Activated CD4-positive, alpha-beta T cell treated with anti-CD3 and anti-CD28 coated beads, Interleukin-2, amount 50 U/mL, for 16 hours (primary cell): ENCODE measurements at places on chromosomes 4 and X.

- no peak for DNase-seq
These were observed 75.4 kb upstream of the FAT1 start for GRCh38 chr4:186798951-186799659.

DNA sequence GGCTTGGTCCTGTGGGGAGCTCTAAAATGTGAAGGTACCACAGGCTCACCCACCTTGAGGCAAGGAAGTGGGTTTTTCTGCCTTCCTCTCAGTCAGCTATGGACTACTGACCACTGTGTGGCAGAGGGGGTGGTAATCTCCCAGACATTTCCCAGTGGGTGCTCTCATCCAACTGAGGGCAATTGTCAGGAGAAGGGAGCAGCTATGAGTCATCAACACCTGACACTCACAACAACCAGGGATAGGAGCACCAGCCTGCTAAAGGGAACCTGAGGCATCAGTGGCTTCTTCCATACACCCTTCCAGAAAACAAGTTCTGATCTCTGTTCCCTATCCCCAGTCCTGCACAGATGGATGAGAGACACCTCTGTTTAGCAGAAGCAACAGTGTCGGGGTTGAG is 468.8 kb downstream of the BCOR start:
- DNase-seq: no peak

GRCh38 chr4:20882500-20882899 is 182.2 kb downstream of the PACRGL start:
- DNase-seq: no peak

DNA sequence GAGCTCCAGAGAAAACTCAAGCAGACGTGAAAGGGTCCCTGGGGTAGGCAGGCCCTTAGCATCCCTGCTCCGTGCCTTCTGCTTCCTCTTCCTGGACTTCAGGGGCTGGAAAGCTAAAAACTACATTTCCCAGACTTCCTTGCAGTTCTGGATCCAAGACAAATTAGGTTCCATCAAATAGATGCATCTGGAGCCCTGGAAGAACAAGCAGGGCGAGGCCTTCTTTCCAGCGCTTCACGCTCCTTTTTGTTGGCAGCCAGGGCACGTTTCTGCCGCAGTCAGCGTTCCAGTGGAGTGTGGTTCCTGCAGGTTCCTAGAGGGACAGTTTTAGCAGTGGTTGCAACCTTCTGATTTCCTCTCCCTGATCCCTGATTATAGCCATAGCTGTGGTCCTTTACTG is 53.6 kb upstream of the MSX1 start:
- DNase-seq: no peak

DNA sequence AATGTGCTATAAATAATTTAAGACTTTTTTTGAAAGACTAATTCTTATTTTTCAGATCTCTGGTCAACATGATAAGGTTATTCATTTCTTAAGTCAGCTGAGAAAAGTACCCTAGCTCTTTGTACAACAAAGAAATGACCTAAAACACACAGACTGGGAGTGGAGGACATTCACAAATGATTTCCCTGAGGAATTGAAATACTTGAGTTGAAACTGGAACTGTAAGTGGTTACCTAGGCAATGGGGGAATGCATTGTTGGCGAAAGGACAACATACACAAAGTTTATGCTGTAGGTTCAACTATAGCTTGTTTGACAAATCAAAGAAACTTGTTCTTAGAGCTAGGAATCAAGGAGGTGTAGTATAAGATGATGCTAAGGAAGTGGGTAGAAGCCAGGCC is 915.5 kb downstream of the FAT4 start:
- DNase-seq: no peak

DNA sequence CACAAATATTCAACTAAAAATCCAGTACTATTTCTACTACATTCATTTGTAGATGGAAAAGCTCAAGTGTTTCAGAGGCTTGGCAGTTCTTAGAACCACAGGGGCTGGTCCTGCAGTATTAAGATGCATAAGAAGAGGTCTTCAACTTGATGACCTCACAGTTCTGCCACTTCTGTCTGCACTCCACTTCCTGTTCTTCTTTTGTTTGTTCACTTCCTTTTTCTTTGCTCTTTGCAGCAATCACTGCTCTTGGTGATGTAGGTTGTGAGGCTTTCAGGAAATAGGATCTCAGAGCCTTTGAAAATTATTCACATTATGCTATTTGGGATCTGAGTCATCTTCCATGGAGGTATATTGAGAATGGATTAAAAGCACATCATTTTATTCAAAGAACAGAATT is 602.0 kb upstream of the CPEB2 start:
- no peak for DNase-seq

- no peak for DNase-seq
These were observed 206.3 kb upstream of the GATB start for GRCh38 chr4:151967074-151967473.

GRCh38 chr4:133149364-133149695 is 236 bp downstream of the PCDH10 start:
- no peak for DNase-seq

- DNase-seq: no peak
These were observed 102.7 kb downstream of the UCHL1 start for GRCh38 chr4:41359422-41359775.

GRCh38 chr4:52263607-52264006 is 212.5 kb downstream of the SPATA18 start:
- no peak for DNase-seq

GRCh38 chrX:37745835-37746217 is 34.0 kb upstream of the CYBB start:
- no peak for DNase-seq

- DNase-seq: peak; percentile 6
These were observed 102.9 kb upstream of the PAQR3 start for GRCh38 chr4:79042079-79042674.

- DNase-seq: no peak
These were observed 601.0 kb downstream of the TMA16 start for GRCh38 chr4:164095313-164096110.

DNA sequence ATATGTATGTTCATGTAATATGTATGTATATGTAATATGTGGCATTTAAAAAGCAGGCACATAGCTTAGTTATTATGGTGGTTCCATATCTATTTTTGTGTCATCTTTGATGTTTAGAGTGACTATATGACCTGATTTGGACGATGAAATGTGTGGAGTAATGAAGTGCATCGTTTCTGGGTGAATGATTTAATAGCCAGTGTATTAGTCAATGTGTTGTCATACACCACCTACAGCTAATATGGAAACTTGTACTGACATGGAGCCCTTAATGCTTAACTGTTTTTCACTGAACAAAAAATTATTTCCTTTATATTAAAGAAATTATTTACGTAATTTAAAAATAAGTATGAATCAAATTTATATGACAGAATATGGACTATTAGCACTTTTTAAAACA is 292.3 kb upstream of the FSTL5 start:
- no peak for DNase-seq

DNA sequence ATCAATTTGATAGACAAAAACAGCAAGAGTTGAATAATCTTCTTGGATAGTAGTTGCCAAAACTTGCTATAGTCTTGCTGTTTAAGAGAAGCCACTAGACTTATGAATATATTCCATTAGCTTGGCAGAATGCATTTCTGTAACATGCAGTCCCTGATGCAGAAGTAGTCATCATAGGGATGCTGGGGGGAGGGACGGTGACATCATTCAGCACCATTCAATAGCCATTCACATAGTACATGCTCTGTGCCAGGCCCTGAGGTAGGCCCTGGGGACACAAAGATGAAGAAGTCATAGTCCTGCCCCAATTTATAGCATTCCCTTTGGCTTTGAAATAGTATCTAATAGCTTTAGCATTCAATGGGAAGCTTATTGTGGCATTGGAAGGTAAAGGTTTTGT is 185.5 kb upstream of the AFF2 start:
- no peak for DNase-seq

DNA sequence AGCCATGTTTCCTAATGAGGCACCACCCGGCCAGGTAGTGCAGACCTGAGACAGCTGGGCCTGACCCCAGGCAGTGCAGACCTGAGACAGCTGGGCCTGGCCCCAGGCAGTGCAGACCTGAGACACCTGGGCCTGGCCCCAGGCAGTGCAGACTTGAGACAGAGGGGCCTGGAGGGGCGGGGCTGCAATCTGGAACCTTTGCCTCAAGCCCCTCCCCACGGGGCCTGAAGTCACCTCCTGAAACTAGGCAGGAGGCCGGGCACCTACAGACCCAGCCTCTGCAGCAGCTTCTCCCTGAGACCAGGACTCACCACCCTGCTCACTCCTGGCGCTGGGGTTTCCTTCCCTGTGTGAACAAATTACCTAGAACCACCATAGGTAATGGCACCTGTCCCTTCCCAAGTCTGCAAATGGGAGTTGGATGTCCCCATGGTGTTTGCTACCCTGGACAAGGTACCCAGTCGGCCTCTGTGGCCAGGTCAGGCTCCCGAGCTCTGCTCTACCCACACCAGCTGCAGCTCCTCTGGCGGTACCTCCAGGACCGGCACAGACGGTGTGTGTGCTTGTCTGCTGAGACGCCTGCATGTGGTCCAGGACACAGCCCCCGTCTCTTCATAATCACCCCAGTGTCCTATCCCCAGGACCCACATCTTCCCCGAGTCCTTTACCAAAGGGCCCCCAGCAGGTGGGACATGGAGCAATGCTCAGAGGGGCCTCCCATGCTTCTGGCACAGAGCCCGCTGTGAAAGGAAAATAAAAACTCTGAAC is 53.1 kb upstream of the C4orf50 start:
- no peak for DNase-seq

DNA sequence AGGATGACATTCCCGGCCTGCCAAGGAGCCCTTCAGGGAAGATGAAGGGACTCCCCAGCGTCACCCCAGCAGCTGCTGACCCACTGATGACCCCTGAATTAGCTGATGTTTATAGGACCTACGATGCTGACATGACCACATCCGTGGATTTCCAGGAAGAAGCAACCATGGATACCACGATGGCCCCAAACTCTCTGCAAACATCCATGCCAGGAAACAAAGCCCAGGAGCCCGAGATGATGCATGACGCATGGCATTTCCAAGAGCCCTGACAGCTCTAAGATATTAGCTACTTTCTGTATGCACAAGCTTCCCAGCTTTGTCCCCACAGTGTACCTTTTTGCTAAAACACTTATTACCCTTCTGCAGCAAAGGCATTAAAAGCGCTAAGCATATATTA is 14.4 kb downstream of the AMBN start:
- DNase-seq: no peak

GRCh38 chrX:103846386-103846785 is 14.3 kb upstream of the RAB9B start:
- DNase-seq: no peak

- DNase-seq: no peak
These were observed 81.1 kb downstream of the PPP2R2C start for GRCh38 chr4:6391186-6391851.

DNA sequence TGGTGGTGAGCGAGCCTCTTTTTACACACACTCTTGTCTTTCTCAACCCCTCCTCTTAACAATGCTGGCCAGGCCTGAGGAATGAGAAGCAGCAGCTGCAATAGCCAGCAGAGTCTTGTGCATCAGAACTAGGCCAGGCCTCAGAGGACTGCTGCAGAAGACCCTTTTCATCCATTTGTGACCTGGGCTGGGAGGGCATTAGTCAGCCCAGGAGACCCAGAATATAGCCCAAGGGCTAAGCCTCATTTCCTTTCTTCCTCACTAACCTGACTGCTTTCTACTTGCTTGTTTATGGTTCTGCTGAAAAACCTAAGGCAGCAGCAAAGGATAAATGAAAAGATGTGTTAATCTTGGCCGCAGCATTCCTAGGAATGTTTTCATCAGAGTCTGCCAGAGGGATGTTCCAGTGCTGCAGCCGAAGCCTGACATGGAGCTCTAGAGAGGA is 254.7 kb upstream of the AR start:
- no peak for DNase-seq

GRCh38 chrX:148412006-148412405 is 88.4 kb upstream of the AFF2 start:
- no peak for DNase-seq

DNA sequence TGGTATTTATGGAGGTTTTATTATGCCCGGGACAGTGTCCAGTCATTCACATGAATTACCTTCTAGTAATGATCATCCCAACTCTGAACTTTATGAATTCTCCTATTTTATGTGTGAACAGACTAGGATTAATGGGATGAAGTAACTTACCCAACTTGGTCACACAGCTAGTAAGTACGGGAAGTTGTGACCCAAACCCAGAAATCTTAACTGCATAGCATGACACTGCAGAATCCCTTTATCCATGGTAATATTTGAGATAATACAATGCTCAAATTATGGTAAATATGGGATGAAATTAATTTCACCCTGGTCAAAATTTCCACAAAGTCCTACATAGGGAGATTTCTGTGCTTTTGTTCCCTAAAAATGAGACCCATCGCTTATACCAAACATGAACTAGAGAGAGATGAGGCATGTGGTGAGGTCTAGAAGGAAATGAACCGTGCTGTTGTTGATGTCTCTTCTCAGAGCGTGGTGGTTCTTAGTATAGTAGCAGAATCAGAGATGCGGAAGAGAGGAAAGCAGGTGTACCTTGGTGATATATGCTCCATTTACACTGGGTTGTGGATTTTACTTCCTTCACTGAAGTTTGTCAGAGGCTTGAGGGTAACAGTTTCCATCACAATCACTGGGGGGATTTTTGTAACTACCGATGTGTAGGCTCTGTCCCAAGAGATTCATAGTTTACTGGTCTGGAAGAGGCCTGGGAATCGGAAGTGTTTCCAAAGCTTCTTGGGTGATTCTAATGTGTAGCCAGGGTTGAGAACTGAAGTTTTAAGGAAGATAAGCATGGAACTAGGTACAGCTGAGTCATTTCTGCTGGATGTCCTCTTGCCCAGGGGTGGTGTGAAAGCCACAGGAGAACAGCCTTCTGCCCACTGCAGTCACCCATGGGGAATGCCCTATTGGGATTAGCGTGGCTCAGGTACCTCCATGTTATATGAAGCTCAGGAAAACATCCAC is 30.2 kb upstream of the FAM9C start:
- no peak for DNase-seq

DNA sequence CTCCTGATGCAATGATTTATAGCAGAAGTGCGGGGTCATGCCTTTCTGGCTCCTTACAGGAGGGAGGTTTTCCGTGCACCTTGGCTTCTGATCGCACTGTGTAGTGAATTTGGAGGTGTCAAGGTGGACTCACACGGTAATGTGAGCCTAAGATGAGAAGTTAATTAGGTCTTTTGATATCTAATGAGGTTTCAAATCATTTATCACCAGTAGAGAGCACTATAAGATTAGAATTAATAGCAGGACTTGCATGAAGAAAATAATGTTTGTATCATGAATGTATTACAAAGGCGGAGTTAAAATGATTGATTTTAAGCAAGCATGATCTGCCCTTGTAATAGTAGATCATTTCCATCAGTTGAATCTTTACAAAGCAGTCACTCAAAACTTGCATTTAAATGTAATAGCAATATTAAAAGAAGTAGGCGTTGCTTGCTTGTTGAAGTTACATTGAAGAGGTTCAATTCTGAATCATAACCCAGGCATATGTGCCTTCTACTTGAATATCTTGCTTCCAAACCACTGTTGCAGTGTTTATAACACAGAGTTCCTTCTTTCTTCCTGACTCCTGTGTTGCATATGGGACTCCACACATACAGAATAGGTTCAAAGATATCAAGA is 152.1 kb downstream of the FMR1NB start:
- peak; percentile 4 for DNase-seq

DNA sequence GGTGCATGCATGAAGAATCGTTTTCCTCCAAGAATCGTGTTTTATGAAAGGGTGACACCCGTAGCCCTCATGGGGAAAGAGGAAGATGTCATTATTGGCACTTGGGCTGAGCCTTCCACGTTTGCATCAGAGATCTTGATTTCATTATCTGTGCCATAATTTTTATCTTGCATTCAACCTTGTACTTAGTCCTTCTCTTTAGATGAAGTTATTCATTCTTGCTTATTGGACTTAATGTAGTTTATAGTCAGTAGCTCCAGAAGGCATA is 66.8 kb downstream of the GAB1 start:
- DNase-seq: no peak

GRCh38 chr4:111475666-111476065 is 669.6 kb upstream of the FAM241A start:
- DNase-seq: no peak
